ENCODE measurements at places on chromosomes 6 and 20.

GRCh38 chr6:131038597-131039344, 24.3 kb downstream of the EPB41L2 start:
- DNase-seq, result peak; percentile 66

GRCh38 chr6:79134699-79135474, 56.8 kb upstream of the PHIP start:
- DNase-seq, result no peak

DNA sequence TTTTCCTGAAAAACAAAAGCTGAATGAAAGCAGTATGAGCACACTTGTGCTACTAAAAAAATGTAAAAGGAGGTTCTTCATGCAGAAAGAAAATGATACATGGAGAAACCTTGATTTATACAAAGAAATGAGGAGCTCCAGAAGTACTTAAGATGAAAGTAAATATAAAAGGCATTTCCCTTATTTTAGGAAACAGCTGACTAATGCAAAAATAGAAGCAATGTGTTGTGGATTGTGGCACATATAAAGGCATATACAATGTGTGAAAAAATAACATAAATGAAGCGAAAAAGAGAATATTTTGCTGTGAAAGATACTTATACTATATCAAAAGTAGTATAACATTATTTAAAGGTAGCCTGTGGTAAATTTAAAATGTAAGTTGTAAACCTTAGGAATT, 41.2 kb upstream of the PHIP start:
- DNase-seq, result no peak

DNA sequence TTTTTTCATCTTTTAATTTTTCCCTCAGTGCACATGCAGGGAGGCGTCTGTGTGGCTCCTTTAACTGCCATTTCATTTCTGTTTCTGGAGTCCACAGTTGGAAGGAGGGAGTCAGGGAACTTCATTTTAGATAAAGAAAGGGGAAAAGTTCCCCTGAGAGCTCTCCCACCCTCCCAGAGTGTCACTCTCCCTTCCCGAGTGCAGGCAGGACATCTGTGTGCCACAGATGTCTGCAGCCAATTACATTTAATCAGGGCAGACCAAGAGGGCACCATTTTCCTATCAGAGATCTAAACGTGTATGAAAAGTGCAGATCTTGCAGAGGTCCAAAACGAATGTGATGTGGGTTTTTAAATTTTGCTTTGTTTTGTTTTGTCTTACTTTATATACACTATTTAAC, 96.6 kb downstream of the PXDC1 start:
- DNase-seq, result no peak

- peak; percentile 21 for DNase-seq
Observed at GRCh38 chr6:108755257-108756240, 92.7 kb upstream of the ARMC2 start.

- no peak for DNase-seq
Observed at GRCh38 chr6:96844530-96844929, 7.3 kb upstream of the GPR63 start.

DNA sequence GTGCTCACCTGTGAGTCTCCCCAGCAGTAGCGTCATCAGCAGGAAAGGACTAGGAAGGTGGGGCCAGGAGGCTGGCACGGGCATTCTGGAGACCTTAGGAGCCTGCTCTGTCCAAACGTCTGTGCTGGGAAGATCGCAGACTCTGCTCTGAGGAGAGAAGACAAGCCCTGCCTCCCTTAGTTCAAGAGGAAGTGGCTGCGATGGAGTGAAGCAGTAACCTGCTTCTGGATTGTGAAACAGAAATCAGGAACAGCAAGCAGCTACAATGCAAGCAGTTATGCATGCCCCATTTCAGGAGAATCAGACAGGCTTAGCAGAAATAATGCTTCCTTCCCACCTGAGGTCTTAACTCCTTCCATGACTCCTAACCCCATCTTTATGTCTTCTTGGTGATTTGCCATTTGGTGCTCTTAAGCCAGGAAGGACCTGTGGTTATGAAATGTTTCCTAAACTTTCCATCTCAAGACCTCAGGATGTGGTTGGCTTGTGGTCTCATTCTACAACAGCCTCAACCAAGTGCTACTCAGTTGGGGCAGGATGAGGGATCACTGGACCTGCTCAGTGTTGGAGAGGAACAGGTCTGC, at the start of gene SIRPB1:
Gene SIRPB1 (minus strand): TSS at position 149 of the 584 bp plus-strand sequence. CDS start 65 bp downstream, at position 84.
- DNase-seq, result no peak

GRCh38 chr6:113763311-113763766, 93.8 kb upstream of the MARCKS start:
- no peak for DNase-seq

GRCh38 chr6:75219263-75219662, 13.4 kb upstream of the COL12A1 start:
- peak; percentile 61 for DNase-seq

DNA sequence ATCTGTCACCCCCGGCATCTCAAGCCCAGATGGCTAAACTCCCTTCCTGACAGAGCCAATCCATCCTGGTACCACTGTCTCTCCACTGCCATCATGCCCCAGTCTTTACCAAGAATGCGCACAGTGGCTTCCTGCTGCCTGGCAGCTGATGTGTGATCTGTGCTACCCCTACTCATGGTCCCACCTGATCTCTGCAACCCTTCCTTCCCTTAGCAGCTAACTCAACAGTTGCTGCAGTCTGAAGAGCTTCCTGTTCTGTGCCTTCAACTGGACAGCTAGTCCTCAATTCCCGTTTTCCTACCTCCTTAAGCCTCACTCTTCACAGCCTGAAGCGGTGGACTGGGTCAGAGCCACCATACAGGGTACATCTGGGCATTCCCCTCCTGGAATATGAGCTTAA, 7.6 kb upstream of the FAM83C start:
- no peak for DNase-seq

- DNase-seq, result peak; percentile 54
Observed at GRCh38 chr6:55239099-55239498, 64.8 kb downstream of the HCRTR2 start.

DNA sequence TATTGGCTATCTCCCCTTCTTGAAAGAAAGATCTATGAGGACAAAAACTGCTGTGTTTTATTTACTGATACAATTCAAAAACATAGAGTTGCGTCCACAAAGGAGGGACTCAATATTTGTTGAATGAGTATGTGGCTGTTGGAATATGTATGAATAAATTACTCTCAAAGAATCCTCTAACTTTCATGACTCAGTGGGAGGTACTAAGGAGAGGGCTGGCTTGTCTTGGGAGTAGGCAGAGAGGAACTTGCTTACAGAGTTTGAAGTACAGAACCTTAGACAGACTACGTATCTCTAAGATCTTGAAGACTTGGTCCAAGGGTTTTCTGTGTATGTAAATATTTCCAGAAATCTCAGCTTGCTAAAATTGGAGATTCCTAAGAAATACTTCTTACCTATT, 504.0 kb upstream of the PTCHD4 start:
- DNase-seq, result peak; percentile 9

- DNase-seq, result no peak
Observed at GRCh38 chr6:157046776-157047175, 269.6 kb downstream of the ARID1B start.

DNA sequence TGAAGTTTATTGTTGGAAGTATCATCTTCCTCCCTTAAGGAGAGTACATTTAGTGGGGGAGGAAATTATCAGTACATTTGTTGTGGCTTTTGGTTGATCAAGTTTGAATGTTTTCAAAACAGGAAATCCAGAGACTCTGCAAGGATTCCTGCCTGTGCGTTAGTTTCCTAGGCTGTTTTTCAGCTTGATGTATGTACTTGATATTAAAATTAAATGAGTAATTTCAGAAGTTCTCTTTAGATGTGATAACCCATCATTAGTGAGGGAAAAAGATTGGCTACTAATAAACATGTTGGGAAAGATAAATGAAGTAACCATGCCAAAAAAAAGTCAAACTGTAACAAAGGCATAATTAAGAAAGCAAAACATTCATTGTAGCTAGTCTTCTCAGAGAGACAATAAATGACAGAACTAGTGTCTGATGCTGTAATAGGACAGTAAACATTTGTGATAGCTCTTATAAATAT, 88.0 kb upstream of the TULP1 start:
- no peak for DNase-seq

- DNase-seq, result no peak
Observed at GRCh38 chr6:67759001-67759400, 876.1 kb upstream of the ADGRB3 start.

GRCh38 chr6:153858529-153858928, 180.5 kb upstream of the OPRM1 start:
- no peak for DNase-seq

GRCh38 chr6:35449287-35449881, 2.8 kb upstream of the FANCE start:
- peak; percentile 66 for DNase-seq

- DNase-seq, result no peak
Observed at GRCh38 chr20:64114356-64114971, 7.1 kb upstream of the NPBWR2 start.

- DNase-seq, result no peak
Observed at GRCh38 chr6:10556589-10556988, 35.4 kb downstream of the GCNT2 start.

GRCh38 chr6:44128020-44128917, 915 bp downstream of the TMEM63B start:
- DNase-seq, result no peak

- DNase-seq, result no peak
Observed at GRCh38 chr20:31839782-31840487, 5.5 kb downstream of the FOXS1 start.

DNA sequence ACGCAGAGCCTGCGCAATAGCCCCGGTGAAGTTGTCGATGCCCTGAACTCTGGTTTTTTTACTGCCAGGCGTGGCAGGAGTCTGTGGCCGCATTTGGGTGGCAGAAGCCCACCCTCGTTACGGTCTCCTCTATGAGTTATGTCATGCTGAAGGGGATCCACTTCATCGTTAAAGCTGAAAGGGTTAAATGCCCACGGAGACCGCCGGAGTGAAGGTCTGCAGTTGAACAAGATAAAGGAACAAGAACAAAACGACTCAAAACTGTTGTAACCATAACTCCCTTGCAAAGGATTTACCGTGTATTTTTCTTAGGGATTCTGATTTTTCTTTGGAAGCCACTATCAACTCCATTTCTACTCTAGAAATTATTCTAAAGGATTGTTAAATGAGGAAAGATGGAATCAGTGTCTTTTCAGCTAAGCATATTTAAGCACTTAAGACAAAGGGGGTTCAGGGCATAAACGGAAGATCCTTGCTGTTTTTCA, 501 bp upstream of the ELOVL5 start:
- no peak for DNase-seq

DNA sequence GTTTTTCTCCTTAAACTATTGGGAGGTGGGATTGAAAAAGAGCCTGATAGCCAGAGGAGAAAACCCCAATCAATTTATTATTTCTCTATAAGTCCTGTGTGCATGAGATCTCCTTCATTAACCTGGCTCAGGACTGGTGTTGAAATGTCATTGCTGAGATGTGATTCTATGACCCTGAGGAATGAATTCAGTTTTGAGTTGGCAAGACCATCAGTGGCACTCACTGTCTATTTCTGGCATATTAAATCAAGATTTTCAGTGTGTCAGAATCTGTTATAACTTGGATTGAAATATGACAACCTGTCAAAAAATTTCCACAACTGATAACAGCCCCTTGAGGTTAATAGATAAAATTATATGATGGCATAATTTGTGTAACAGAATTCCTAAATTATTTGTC, 431.1 kb downstream of the TFAP2B start:
- no peak for DNase-seq

- no peak for DNase-seq
Observed at GRCh38 chr20:40416274-40416673, 272.8 kb downstream of the MAFB start.

DNA sequence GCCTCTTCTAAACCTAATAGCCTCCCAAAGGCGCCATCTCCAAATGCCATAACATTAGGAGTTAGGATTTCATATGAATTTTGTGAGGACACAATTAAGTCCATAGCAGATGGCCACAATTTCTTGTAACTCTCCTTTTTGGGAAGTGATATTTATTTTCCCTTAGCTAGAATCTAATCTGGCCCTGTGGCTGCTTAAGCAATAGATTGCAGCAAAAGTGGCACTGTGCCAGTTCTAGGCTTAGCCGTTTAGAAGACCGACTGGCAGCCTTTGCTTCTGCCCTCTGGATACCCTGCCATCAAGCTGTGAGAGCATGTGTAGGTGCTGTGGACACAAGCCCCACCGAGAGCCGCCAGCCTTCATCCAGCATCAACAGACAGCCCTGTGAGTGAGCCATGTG, 15.9 kb upstream of the ADGB start:
- DNase-seq, result no peak

DNA sequence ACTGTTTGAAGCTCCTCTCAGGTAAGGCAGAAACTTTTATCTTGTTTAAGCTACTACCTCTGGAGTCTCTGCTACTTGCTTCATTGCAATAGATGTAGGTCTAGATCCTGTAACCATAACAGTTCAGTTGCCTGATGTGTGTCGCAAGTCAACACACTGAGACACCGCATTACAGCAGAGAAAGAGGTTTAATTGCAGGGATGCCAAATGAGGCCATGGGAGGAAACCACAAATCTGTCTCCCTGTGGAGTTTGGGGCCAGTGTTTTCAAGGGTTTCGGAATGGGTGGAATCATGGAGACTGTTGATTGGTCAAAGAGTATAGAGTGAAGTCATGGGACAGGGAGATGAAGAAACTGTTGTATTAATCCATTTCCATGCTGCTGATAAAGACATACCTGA, 57.1 kb upstream of the RBM24 start:
- no peak for DNase-seq

GRCh38 chr6:39256294-39256940, 27.1 kb upstream of the KCNK5 start:
- no peak for DNase-seq

DNA sequence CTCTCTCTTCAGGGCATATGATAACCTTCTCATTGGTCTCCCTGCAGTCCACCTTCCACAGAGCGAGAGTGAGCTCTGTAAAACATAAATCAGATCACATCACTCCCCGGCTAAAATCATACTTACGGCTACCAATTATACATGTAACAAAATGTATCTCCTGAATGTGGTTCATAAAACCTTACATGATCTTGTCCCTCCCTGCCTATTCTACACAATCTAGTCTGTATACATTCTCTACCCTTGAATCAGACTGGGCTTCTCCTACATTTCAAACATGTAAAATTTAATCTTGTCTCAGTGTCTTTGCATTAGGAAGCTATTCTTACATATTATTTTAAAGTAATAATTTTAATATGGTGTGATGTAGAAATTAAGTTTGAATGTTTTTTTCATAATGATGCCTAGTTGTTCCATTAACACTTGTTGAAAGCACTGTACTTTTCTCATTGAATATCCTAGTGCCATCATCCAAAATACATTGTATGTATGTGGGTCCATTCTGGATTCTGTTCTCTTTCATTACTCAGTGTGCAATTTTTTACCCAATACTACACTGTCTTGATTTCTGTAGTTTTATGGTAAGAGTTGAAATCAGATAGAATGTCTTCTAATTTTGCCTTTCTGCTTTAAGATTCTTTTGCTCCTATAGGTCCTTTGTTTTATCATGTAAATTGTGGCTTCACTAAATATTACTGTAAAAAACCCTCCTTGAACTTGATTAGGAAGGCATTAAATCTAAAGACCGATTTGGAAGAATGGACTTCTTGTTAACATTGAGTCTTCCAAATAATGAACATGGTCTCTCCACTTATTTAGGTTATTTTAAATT, 403.3 kb upstream of the EPHA7 start:
- DNase-seq, result no peak

DNA sequence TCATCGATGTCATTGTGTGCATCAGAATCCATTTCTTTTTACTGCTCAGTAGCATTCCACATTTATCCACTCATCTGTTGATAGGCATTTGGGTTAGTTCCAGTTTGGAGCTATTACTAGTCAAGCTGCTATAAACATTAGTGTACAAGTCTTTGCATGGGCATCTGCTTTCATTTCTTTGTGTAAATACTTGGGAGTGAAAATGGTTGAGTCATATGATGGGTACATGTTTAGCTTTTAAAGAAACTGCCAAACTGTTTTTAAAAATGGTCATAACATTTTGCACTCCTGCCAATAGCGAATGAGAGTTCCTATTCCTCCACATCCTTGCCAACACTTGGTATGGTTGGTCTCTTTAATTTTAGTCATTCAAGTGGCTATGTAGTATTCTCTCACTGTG, 21.2 kb upstream of the SLC22A2 start:
- DNase-seq, result no peak
